NCI-H1436 treated with DMSO at 0.1 percent for 48 hours (cell line): ENCODE measurements at places on chromosomes 2 and 18.

DNA sequence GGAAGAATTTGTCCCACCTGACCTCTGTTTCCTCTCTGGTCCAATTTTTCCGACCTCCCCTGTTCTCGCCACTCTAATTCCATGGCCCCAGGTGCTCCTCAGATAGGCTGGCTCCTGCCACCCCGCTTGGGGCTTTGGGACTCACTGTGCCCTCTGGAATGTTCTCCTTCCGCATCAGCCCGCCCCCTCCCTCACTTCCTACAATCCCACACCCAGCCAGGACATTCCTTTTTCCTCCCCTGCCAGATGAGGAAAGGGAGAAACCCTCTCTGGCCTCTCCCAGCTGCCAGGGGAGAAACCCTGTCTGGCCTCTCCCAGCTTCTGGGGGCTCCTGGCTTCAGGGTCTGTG lies 3.1 kb upstream of the OR6B2 start:
- DNase-seq: no peak

DNA sequence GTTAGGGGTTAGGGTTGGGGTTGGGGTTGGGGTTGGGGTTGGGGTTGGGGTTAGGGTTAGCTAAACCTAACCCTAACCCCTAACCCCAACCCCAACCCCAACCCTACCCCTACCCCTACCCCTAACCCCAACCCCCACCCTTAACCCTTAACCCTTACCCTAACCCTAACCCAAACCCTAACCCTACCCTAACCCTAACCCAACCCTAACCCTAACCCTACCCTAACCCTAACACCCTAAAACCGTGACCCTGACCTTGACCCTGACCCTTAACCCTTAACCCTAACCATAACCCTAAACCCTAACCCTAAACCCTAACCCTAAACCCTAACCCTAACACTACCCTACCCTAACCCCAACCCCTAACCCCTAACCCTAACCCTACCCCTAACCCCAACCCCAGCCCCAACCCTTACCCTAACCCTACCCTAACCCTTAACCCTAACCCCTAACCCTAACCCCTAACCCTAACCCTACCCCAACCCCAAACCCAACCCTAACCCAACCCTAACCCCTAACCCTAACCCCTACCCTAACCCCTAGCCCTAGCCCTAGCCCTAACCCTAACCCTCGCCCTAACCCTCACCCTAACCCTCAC lies 24.1 kb upstream of the RABL2A start:
- no peak for DNase-seq

DNA sequence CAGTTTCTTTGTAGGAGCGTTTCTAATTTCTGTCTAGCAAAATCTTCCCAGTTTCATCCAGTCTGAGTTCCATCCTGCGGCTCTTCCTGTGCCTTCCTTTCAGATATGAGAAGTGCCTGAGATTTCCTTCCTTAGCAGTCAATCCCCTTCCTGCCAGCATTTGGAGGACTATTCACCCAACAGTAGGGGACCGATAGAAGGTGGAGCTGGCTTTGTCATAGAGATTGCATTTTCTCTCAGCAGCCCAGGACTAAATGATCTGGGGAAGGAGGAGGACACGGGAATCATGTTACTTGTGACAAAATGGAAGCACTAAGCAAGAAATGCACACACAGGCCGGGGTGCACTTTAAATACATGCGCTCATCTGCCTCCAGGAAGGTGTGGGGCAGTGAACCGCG lies 5.6 kb upstream of the SMIM21 start:
- no peak for DNase-seq

GRCh38 chr2:233470839-233471238 lies 95.7 kb downstream of the USP40 start:
- DNase-seq: no peak

DNA sequence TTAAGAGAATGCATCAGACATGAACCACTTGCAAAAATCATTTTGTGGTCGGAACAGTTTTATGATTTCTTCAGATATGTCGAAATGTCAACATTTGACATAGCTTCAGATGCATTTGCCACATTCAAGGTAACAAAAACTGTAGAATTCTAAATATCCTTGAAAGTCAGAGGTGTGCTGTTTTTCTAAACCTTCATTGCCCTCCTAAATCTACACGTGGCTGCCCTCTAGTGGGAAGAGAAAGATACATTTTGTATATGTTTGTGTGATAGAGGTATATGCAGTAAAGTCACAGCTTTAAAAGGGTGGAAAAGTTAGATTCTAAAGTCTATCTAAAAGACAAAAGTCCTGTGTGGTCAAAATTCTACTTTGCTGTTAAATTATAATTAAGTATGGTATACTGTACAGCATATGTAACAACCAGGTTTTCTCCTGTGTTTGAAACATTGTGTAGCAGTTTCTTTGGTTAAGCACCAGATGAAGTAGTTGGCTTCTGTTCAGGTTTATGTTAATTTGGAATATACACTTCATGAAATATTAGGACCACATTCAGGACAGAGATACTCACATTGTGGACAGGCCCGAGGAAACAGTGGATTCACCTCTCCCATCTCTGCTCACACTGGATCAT lies 65.9 kb upstream of the ITM2C start:
- no peak for DNase-seq

GRCh38 chr2:191352536-191352935 lies 107.3 kb downstream of the MYO1B start:
- DNase-seq: no peak

GRCh38 chr2:19073522-19073921 lies 284.9 kb downstream of the OSR1 start:
- DNase-seq: no peak
